ENCODE measurements at places on chromosomes 2 and 18.

GRCh38 chr2:98452396-98453027 is 7.9 kb downstream of the INPP4A start:
- no peak for DNase-seq

GRCh38 chr2:145076085-145076484 is 556.2 kb upstream of the ZEB2 start:
- no peak for DNase-seq

DNA sequence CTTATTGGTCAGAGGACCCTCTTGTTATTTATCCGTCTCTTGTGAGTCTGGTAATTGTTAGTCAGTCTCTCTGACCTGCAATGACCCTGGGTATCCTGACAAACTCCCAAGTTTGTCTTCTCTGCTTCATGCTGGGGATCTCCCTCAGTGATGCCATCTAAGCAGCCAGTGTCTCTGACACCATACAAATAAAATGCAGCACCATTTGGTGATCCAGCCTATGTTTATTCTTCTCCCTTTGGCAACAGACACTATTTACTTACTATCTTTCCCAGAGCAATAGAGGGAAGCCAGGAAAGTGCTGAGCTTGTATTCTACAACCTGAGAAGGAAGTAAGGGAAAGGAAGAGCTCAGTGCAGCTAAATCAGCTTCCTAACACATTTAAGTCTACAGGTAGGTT is 15.9 kb downstream of the SERPINE2 start:
- no peak for DNase-seq

DNA sequence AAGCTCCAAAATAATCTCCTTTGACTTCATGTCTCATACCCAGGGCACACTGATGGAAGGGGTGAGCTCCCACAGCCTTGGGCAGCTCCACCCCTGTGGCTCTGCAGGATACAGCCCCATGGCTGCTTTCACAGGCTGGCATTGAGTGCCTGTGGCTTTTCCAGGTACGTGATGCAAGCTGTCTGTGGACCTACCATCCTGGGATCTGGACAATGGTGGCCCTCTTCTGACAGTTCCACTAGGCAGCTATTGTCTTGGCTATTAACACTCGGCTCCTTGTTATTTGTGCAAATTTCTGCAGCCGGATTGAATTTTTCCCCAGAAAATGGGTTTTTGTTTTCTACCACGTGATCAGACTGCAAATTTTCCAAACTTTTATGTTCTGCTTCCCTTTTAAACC is 634.2 kb downstream of the TSN start:
- DNase-seq: no peak

DNA sequence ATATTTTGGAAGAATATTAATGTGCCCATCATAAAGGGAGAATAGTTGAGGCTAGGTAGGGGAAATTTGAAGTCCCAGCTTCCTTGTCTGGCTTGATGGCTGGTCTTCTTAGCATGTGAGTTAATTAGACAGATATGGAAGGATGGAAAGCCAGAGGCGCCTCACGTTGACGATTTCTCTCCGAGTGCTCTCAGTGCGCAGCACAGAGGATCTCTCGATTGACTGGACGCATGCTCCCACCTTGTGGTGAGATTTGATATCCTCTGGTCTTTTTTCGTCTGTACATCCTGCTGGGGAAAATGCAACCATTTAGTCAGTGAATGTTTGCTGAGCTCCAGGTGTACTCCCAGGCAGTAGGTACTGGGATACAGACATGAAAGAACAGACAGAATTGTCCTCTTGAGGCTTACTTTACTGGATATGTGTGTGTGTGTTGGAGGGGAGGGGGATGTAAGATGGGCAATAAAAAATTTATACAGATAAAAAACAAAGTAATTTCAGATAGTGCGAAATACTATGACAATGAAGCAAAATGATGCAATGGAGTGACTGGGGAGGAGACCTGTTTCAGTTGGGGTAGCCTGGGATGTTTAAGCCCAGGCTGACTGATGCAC is 66.9 kb upstream of the ZNG1B start:
- DNase-seq: peak; percentile 68

- DNase-seq: no peak
Measured at GRCh38 chr2:71453404-71454220, at the start of gene DYSF. DYSF (plus strand) TSS chr2:71453561.

DNA sequence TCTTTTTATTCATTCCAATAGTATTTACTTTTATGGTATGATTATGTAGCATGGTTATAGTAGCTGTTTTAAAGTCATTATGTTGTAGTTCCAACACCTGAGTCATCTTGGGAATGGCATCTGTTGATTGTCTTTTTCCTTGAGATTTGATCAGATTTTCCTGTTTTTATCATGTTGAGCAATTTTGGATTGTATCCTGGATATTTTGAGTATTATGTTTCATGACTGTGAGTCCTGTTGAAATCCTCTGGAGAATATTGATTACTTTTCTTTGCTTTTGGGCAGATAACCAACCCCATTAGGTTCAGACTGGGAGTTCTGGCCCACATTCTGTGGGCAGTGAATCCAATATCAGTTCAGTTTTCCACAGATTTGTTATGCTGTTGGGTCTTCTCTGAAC is 163.2 kb upstream of the SPRED2 start:
- no peak for DNase-seq

GRCh38 chr2:207328944-207329386 is 163.2 kb upstream of the KLF7 start:
- no peak for DNase-seq

GRCh38 chr2:39433586-39434195 is 3.4 kb downstream of the MAP4K3 start:
- no peak for DNase-seq

Measured in astrocyte of the cerebellum (primary cell).